ENCODE measurements at places on chromosomes 1 and 21.

DNA sequence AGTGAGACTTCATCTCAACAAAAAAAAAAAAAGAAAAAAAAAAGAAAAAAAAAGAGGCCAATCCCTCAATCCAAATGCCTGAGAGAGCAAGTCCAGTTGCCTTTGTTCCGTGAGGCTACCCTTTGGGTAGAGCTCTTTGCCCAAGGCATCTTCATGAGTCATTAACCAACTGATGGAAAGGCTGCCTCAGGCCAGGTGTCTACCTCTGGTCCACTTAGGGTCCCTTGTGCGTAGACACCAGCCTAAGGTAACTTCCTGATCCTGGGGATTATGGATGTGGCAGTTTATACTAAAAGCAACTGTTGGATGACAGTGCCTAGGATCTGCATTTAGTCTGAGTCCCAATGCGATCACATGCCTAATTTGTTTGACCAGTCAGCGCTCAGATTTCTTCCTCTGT, 20.7 kb upstream of the ZNF326 start:
- DNase-seq, result no peak

- no peak for DNase-seq
These were observed 12.7 kb upstream of the TRAF3IP3 start for GRCh38 chr1:209743145-209743482.

DNA sequence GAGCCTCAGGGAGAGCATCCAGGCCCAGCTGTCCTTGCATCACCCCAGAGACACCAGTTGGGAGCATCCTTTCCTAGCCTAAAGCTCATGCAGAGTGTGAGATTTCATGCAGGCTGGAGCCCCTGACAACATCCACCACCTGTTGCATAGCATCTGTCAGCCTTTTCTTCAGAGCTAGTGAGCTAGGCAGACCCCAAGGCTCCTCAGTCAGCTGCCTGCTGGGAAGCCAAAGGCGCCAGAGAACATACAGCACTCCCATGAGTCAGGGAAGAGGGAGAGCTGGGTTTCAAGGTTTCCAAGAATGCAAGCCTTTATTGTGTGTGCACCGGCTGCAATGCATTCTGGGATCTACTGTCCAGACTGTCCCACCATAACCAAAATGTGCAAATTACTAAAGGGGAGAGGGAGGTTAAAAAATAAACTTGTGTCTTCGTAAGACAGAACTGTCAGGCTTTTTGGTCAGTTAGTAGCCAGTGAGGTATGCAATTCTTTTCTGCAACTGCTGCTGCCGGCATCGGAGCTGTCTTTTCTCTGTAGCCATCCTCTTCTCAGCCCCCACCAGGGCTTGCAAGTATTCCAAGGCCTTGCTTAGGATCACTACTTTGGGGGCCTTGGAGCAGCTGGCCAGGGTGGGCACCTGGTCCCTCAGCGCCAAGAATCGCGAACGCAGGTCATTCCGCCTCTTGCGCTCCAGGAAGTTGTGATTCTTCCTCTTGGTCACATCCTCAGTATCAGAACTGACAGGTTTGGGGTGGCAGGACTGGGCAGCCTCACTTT, 4.6 kb downstream of the MYCL start:
- DNase-seq, result peak; percentile 0

GRCh38 chr21:46620846-46621245, 14.6 kb upstream of the PRMT2 start:
- no peak for DNase-seq

DNA sequence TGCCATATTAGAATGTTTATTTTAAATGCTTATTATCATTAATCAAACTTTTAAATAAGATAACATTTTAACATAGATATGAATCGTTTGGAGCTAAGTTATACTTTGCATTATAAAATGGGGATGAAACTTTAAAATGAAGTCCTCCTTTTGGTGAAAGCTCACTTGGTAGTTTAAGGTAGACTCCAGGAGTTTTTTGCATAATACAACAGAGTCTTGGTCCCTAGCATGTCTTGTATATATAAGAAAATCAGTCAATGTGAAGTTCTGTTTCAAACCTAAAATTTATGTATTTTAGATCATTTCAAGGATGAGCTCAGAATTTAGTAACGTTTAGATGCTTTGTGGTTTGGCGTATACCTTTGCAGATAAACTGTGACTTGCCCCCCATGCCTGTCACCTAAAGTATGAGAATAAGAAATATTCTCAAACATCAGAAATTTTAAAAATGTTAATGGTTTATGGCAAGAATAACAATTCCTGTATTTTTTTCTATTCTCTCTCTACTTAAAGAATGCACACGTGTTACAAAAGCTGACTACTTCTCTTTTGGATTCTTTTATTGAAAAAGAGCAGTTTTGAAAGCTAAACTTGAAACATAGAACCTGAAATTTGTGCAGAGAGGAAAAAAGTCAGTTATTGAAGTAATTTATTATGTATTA, 3.8 kb downstream of the NFIA start:
- no peak for DNase-seq

- DNase-seq, result peak; percentile 62
These were observed 20.8 kb upstream of the EPB41 start for GRCh38 chr1:28893403-28894102.

GRCh38 chr1:203629507-203630082, 3.0 kb downstream of the ATP2B4 start:
- DNase-seq, result peak; percentile 67

- no peak for DNase-seq
These were observed 5.5 kb downstream of the GLIS1 start for GRCh38 chr1:53733447-53733931.

GRCh38 chr1:190003376-190003775, 474.3 kb downstream of the BRINP3 start:
- DNase-seq, result no peak

DNA sequence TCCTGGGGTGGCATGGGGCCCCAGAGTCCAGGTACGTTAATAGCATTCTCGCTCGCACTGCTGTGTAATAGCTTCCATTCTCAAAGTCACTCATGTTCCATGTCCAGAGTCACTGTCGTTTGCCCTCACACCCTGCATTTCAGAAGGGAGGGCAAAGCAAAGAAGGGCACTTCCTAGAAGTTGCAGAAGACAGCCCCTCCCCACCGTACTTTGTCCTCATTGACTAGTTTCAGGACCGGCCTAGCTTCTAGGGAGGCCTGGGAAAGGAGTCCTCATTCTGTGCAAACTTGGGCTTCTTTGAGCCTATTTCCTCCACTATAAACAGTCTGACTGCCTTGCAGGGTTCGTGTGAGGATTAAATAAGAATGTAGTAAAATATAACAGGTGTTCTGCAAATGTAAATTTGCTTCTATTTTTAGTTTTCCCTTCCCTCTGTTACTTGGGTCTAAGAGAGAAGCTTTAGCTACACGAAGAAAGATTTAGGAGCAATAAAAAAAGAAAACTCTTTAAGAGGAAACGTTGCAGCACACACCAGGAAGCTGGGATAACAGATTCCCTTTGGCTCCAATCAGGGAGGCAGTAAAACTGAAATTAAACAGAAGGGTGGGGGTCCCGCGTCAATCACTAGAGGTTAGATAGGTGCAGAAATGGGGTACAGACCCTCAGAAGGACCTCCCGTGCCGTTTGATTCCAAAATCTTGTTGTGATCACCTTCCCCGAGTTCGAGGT, 40.1 kb downstream of the ACTL8 start:
- DNase-seq, result no peak

DNA sequence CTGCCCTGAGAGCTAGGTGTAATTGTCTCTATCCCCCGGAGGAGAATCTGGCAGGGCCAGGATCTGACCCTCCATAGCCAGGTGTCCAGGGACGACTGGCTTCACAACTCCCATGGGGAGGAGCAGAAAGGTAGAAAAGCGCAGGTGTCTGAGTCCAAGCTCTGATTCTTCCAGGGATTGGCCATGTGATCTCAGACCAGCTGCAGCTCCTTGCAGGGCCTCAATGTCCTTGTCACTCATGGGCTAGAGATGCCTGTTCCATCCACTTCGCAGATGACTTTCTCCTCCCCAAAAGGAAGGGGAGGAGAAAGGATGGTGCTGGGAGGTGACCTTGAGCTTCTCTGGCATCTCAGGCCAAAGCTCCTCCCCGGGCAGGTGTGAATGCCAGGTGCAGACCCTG, 22.7 kb downstream of the HSPG2 start:
- peak; percentile 8 for DNase-seq

GRCh38 chr21:33080376-33080775, 10.4 kb downstream of the OLIG1 start:
- no peak for DNase-seq

DNA sequence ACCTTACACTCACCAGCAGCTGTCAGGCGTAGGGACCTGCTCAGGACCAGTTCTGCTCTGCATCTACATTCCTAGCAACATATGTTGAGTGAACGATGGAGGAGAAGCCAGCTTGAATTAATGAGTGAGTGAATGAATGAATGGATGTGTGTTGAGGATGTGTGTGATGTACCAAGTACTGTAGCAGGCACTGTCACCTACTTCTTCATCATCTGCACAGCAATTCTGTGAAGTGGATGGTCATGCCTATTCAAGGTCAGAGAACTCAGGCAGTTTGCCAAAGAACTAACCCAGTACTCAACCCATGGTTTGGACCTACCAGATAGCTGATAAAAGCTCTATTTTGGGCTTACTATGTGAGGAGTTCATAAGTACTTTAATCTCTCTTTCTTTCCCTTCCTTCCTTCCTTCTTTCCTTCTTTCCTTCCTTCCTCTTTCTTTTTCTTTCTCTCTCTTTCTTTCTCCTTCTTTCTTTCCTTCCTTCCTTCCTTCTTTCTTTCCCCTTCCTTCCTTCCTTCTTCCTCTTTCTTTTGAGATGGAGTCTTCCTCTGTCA, 56.9 kb downstream of the ATP1A1 start:
- no peak for DNase-seq

DNA sequence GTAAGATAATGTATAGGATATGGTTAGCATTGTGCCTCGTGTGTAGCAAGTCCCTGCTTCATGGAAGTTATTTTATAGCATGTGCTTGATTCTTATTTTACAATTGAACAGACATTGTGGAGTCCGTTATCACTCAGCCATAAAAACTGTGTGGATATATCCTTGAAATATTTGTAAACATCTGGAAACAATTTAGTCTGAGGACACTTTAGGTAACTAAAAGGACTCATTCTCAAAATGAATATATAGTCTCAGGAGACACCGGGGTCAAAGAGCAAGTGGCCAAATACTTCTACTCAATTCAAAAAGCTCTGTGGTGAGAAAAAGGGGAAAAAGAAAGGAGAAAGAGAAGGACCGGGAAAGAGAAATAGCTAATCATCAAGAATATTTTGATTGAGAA, 23.7 kb downstream of the PRRX1 start:
- no peak for DNase-seq

GRCh38 chr21:44932408-44933181, 7.2 kb upstream of the SLX9 start:
- no peak for DNase-seq

DNA sequence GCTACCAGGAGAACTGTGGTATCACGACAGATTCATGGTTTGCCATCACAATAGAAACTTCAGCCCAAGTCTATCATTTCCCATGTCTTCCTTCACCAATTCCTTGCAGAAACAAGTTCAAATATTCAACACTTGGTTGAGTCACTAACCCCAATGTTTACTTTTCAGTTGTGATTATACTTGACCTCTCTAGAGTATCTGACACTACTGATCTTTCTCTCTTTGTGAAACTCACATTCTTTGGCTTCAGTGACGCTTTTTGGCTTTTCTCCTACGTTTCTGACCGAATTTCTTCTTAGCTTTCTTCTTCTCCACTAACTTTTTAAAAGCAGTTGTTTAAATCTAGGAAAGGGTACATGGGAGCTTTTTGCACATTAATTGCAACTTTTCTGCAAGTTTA, 48.8 kb upstream of the HMGB4 start:
- no peak for DNase-seq

- DNase-seq, result no peak
These were observed 63.9 kb downstream of the SYF2 start for GRCh38 chr1:25168193-25169071.

GRCh38 chr21:30256100-30256499, 26.6 kb downstream of the KRTAP24-1 start:
- no peak for DNase-seq

DNA sequence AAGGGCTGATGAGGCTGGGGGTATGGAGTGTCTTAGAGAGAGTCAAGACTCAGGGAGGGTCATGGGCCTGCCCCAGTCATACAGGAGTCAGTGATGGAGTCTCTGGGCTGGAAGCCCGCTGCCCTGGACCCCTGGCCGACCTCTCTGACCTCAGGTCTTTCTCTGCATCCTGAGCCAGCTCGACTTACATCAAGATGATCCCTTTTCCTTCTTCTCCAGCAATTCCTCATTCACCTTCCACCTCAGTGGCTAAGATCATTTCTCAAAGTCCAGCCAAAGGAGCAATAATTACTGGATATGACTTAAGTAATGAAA, 308.6 kb downstream of the MATN1 start:
- DNase-seq, result no peak

- no peak for DNase-seq
These were observed 8.6 kb downstream of the ZZZ3 start for GRCh38 chr1:77673716-77674355.

DNA sequence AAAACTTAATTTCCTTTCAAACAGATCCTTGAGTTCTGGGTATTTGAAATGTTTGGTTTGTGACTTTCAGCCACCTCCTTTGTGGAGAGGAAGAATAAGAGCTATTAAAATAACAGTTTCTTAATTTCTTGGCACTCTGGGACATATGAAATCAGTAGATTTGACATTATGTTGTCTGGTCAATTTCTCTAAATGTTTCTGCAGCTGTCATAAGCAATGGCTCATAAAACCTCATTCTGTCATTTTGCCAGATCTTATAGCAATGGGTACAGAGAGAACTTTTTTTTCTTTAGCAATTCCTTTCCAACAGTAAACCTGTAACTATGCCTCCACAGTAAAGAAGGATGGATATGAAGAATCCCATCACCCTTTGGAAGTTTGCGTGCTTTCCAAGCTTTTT, 52.6 kb downstream of the LAMC1 start:
- no peak for DNase-seq

DNA sequence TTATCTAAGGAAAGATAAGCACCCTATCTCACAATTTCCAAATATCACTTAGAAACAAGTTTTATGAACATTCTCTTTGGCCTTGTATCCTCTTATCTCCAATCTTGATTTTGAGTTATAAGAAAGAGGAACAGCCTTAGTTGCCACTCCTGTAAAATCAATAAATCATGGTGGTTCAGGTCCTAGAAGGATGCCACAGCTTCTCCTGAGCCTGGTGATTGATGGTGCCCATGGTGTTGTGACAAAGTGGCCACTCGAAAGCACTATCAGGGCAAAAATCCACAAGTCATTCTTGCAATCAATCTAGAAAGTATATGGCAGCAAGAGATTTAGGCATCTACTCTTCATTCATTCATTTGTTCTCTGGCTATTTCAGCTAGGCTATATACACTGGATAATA, 27.8 kb downstream of the GBP6 start:
- DNase-seq, result no peak

GRCh38 chr1:26158271-26158907, 490 bp upstream of the FAM110D start:
- no peak for DNase-seq

- no peak for DNase-seq
These were observed 21.8 kb downstream of the CHD1L start for GRCh38 chr1:147264158-147264768.

DNA sequence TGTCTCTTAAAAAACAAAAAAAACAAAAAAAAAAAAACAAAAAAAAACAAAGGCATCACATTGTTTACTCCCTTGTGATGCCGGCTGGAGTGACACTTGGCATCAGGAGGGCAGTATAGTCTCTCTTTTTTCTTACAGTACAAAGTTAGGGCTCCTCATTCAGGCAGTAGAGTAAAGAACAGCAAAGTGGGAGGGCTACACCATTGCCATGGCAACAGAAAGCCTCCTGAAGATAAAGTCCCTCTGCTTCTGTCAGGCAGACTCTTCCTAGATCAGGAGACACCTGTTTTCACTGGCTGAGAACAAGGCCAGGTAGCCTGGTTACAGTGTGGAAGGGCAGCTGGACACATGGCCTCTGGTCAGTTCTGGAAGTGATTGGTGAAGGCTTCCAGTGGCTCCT, 41.3 kb upstream of the RAB3GAP2 start:
- no peak for DNase-seq

Data from NCI-H146 (cell line).